ENCODE measurements at places on chromosomes 3 and 15. TPM values are rescaled to one million over a fixed set of nuclear protein-coding genes. Genes with fewer than 3 reads are reported as not detected.

The LMAN1L gene
- total RNA-seq, result 0.64 TPM

The IL12A gene
- 4.3 TPM for total RNA-seq

The GOLGA6D gene
- not detected for total RNA-seq

The CCR3 gene
- 0.16 TPM for total RNA-seq

The ATP13A5 gene
- not detected for total RNA-seq

The EAF2 gene
- total RNA-seq, result 39.3 TPM

The RBP2 gene
- not detected for total RNA-seq

The COL6A5 gene
- total RNA-seq, result not detected

The SUCNR1 gene
- total RNA-seq, result not detected

The NPAP1 gene
- total RNA-seq, result not detected

The MED12L gene
- total RNA-seq, result 1.6 TPM

The ITIH1 gene
- not detected for total RNA-seq

The ONECUT1 gene
- not detected for total RNA-seq

Data from T-helper 2 cell treated with Interferon-gamma antibody and Interleukin-4, amounts not matched to agents 100 ng/mL and 5 ng/mL, for 36 hours (primary cell).